Diencephalon (tissue), 1 donor: ENCODE measurements at places on chromosomes 7 and 10. TPM values are rescaled to one million over a fixed set of nuclear protein-coding genes. Genes with fewer than 3 reads are reported as not detected.

The MYO3A gene
- total RNA-seq, result 9.7 TPM

The GPRIN2 gene
- 31.8 TPM for total RNA-seq

The DDX21 gene
- 40.4 TPM for total RNA-seq

The SHH gene
- 8.5 TPM for total RNA-seq

The DOCK1 gene
- total RNA-seq, result 39.0 TPM

The SMC3 gene
- 54.9 TPM for total RNA-seq

The TMEM184A gene
- total RNA-seq, result under 0.01 TPM

The CHAT gene
- total RNA-seq, result 2.3 TPM

The VIPR2 gene
- 2.8 TPM for total RNA-seq

The NKX2-3 gene
- not detected for total RNA-seq
